Stimulated activated CD8-positive, alpha-beta memory T cell treated with anti-CD3 and anti-CD28 coated beads, Interleukin-4, amount 100 ng/mL, for 1 hour (primary cell): ENCODE measurements at places on chromosomes 11 and 22.

DNA sequence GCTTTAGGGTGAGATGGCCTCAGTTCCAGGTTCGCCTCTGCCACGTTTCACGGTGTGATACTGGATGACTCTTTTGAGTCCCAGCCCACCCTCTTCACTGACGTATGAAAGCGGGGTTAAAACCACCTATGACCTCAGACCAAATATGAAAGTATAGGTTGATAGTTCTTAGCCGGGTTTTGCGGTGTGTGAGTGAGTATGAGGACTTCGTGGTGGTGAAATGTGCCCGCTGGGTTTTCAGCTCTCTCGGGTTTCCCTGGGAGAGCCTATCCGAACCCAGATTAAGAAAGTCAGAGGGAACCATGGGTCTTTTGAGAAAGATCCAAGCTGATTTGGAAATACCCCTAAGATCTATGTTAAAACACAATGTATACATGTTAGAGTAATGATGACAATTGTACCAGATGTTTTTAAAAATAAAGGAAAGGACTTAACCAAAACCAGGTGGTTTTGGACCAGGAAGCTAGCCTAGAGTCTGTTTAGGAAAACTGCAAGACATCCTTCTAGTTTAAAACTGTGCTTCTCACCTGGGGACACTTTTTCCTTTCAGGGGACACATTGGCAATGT is 25.8 kb upstream of the ST3GAL4 start:
- DNase-seq = no peak

- DNase-seq = no peak
Observed at GRCh38 chr11:97955595-97955994, 1065.2 kb upstream of the CNTN5 start.

DNA sequence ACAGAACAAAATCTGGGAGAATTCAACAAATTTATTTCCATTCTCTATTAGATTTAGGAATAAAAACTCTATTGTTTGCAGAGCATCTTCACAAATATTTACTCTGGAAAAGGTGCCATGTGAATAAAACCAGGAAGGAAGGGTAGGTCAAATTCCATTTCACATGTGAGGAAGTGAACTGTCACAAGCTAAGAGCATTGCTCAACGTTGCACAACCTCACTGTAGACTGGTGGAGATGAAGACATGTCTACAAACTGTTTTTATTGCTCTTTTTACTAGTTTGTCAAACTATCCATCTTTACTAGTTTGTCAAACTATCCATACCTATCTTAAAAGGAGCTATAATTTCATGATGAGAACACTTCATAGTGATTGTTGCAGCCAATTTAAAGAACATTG is 236.4 kb downstream of the CNTN5 start:
- no peak for DNase-seq

GRCh38 chr22:49528420-49528720 is 299.3 kb downstream of the BRD1 start:
- no peak for DNase-seq

GRCh38 chr11:119490253-119491006 is 67.5 kb upstream of the THY1 start:
- no peak for DNase-seq

GRCh38 chr11:47241841-47242301 is 6.7 kb downstream of the ACP2 start:
- no peak for DNase-seq

DNA sequence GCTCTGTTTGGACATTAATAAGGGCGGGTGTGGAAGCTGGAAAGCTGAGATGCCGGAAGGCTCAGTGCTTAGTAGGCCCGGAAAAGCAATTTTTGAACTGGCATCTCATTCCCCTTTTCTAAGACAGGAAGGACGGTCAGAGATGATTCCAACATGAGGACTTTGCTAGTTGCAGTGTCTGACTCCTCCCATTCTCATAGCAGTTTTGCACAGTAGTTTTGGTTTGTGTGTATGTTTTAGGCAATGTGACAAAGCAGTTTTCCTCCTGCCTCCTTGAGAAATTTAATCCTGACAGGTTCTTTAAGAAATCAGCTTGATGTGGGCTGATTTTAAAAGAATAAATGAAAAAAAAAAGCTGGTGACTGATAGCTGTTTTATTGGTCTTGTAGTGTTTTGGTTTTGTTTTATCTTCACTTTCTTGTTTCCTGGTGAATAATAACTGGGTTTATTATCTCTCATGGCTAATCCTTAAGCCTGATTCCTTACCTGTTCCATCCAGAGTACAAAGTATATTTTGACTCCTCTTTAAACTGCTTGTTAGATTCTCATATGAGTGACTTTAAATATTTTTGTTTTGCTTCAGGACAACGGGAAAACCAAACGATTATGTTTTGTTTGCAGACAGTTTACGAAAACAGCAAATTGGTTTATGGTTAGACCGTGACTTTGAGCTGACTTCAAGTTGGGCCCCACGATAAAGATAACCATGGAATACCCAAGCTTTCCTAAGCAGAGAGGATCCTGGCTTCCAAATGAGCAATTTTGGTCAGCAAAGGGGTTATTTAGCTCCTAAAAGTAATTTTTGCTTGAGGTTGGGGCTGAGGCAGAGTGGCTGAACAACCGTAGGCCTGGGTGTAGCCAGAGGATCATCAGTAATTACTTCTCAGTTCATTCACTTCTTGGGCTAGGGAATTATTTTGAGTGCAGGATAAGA is 3.4 kb downstream of the PTPRJ start:
- DNase-seq = no peak

- no peak for DNase-seq
Observed at GRCh38 chr11:73461964-73462363, 85.8 kb downstream of the RELT start.

DNA sequence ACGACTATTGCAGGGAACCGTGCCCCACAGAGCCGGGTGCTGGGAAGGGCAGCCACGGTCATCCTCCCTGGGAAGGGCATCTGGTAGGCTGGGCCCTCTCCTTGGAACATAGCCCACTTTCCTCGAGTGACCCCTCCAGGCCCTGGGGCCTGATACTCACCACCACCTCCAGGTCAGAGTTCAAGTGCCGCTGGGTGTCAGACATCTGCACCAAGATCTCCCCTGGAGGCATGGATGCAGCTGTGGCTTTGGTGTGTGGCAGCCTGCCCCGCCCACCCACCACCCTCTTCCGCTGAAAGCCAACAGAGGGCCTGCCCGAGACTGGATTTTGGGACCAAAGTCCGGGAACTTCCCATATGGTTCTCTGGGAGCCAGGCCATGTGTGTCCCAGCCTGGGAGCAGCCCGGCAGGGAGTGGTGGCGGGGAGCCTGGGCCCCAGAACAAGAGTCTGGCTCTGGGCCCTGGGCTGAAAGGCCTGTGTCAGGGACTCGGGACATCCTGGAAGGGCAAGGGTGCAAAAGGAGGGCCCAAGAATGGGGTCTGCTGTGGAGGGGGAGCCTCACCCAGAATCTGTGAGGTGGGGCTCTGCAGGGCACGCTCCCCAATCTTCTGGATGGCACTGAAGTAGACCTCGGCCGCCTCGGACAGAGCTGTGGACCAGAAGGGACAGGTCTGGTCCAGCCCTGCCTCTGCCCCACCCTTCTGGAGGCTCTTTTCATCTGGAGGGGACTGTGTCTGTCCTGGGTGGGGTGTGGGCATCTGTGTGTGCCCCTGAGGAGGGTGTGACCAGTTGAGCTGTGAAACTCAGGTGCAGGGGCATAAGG is 2.6 kb downstream of the BAIAP2L2 start:
- DNase-seq = no peak

DNA sequence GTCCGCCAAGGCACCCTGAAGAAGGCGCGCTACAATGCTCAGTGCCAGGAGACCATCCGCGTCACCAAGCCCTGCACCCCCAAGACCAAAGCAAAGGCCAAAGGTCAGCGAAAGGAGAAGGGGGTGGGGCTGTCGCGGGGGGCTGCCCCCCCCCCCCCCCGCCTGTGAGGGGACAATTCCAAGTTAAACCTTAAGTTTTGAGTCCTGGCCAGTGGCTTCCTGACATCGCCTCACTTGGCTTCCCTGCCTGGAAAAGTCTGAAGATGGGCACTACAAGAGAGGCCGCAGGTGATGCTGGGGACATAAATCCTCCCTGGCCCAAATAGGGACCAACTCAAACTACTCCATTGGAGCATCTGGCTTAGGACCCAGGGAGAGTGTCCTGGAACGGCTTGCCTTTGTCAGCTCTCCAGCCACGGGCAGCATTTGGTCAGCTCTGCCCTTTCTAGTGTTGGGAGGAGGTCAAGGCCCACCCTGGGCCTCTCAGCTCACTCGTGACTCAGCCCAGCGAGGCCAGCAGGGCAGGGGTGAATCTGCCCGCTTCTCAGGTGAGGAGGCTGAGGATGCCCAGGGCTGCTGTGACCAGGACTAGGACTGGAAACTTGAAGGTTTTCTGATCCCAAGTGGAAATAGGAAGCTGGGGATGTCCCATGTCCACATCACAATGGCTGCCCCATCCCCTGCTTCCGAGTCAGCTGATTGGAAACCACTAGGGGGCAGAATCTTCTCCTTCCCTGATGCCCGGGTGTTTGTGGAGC is 1.4 kb downstream of the MDK start:
- DNase-seq = no peak

- no peak for DNase-seq
Observed at GRCh38 chr22:45230026-45230721, 10.5 kb downstream of the KIAA0930 start.

- no peak for DNase-seq
Observed at GRCh38 chr11:83238111-83238510, 44.6 kb downstream of the ANKRD42 start.

- DNase-seq = no peak
Observed at GRCh38 chr11:79352349-79352703, 88.5 kb downstream of the TENM4 start.

DNA sequence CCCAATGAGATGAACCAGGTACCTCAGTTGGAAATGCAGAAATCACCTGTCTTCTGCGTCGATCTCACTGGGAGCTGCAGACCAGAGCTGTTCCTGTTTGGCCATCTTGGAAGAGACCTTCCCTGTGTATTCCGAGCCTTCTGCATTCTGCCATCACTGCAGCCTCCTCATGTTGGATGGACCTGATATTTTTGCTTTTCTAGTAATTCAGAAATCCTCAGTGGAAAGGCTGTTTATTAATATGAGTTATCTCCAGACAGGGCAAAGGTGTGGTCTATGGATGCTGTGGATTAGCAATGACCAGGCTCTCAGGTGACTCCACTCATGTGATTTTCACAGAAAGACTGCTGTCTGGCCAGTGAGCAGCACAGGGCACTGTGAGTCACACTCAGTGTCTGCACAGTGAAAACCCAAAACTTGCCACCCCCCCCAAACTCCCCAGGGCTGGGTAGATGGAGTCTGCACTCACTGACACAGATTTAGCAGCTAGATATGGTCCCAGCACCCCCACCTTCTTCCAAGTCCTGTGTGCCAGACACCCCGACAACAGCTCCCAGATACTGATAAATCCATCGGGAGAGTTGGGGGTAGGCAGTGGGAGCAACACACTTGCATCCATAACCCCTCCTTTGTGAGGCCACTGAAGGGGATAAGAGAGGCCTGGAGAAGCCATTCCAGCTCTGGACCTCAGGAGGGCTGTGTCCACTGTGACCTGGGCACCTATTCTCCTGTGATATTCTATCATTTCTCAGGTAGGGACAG is 75.2 kb upstream of the TOP3B start:
- DNase-seq = no peak

GRCh38 chr11:72001834-72002591 is 3.3 kb downstream of the IL18BP start:
- DNase-seq = no peak

- DNase-seq = no peak
Observed at GRCh38 chr11:72225411-72225951, 914 bp downstream of the INPPL1 start.

GRCh38 chr11:3950996-3951660 is 95.7 kb downstream of the STIM1 start:
- DNase-seq = no peak

DNA sequence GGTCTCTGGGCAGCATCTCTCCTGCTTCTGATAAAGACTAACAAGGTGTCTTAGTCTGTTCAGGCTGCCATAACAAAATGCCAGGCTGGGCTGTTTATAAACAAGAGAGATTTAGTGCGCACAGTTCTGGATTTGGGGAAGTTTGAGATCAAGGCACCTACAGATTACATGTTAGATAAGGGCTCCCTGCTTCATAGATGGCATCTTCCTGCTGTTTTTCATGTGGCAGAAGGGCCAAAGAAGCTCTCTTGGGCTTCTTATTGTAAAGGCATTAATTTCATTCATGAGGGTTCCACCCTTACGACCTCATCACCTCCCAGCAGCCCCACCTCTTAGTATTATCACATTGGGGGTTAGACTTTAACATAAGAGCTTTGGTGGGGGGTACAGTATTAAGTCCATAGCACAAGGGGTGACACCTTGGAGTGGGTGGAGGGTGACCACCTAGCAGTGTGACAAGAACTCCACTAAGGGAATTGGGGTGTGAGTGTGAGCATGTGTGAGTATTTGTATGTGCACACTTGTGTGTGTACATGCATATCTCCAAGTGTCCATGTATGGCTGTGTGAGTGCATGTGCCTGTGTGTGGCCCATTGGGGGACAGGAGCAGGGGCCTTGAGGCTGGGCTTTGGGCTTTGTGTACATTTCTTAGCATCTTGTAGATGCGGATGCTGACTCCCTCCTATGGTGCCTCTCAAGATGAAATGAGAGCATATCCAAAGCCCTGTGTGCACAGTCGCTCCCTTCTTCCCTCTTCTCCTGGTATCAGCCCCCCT is 42.7 kb downstream of the BCR start:
- DNase-seq = no peak

DNA sequence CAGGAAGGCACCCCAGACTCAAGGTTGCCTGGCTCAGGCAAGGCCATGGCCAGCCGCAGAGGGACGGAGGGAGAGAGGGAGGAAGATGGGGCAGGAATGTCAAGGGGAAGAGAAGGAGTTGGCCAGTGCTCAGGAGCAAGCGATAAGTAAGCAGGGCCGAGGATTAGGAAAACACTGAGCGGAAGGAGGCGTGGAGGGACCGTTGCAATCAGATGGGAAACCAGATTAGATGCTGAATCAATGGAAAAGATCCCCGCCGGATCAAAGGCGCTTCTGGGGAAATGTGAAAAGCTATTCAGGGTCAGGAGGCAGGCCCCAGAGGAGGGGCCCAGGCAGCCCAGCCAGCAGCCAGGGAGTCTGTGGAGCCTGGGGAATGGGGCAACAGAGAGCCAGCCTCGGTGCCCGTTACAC is 26.6 kb upstream of the MYEOV start:
- no peak for DNase-seq

GRCh38 chr11:20114588-20114987 is 45.7 kb downstream of the DBX1 start:
- no peak for DNase-seq
